ENCODE measurements at places on chromosomes 16 and 17. TPM values are rescaled to one million over a fixed set of nuclear protein-coding genes. Genes with fewer than 3 reads are reported as not detected.

DNA sequence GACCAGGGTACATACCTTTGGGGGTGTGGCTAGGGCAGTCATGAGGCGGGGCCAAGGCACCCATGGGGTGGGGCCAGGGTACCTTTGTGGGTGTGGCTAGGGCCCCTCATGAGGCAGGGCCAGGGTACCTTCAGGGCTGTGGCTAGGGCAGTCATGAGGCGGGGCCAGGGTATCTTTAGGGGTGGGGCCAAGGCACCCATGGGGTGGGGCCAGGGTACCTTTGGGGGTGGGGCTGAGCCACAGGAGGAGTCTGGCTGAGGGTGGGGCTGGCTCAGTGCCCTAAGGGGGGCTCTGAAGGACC lies 3.5 kb downstream of the GNG13 start:
- DNase-seq: no peak

- DNase-seq: no peak
These were observed 452.0 kb downstream of the SOX9 start for GRCh38 chr17:72572604-72573491.

DNA sequence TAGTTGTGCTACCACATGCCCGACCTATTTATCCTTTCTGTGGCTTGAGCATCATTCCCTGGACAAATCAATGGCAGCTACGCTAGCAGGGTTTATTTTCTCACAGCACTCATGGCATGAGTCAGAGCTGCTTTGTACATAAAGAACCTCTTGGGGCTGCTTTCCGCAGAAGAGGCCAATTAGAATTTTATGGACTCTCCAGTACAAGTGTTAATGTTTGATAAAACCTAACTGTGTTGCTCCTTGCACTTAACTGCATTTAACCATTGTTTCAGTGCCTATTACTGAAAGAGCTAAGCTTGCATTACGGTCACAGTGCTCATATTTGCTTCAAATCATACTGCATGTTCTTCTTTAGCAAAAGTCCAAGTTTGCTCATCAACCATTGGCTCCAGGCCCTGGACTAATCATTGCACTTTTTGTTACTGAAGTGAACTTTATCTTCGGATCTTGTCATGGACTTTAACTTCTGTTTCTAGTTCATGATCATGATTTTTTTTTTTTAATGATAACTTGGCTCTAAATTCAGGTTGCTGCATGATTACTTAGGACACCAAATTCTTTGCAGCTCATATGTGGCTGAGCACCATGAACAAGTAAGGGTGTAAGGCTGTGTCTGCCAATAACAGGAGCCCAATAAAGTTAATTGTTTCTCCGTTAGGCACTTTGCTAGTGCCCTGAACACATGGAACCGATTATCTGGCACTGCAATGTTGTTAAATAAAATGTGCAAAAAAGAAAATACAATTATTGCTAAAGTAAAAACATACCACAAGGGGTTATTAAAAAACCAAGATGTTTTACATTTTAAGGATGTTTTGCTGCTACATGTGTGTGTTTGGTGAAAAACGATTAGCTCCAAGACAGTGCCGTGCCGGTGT lies 492.2 kb downstream of the KCNJ2 start:
- DNase-seq: no peak

GRCh38 chr17:17837380-17837821 lies 615 bp upstream of the SREBF1 start:
- DNase-seq: peak; percentile 62

The DHRS7B gene
- total RNA-seq: 22.3 TPM

DNA sequence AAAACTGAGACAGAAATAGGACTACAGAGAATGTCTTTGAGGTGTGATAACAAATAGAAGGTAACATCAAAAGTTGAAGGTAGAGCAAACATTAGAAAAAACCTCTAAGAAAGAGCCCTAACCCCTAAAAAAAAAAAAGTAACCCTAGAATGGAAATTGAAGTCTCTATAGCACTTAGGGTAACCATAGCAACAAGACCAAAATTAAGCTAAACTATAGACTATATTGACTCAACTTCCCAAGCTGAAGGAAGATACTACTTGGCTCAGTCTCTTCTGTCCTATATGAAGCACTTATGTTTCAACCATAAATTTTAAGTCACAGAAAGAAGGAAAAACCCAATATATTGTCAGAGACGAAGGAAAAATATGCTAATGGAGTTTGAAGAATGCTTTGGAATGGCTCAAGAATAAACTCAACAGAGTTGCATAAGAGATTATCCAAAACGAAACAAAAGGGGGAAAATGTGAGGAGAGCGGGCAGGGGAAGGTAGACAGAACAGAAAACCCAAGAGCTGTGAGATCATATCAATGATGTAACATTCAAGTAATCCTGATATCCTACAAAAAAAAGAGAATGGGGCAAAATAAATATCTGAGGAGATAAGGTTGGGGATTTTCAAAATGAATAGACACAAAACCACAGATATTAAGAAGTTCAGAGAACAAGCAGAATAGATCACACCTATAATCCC lies 88.4 kb downstream of the USP32 start:
- no peak for DNase-seq

GRCh38 chr17:74108126-74108705 lies 95.3 kb upstream of the RPL38 start:
- no peak for DNase-seq

The HS3ST2 gene
- total RNA-seq: 1.2 TPM

GRCh38 chr16:11105038-11105903 lies 150.7 kb downstream of the SOCS1 start:
- peak; percentile 61 for DNase-seq

The PLEKHH3 gene
- total RNA-seq: 29.2 TPM

DNA sequence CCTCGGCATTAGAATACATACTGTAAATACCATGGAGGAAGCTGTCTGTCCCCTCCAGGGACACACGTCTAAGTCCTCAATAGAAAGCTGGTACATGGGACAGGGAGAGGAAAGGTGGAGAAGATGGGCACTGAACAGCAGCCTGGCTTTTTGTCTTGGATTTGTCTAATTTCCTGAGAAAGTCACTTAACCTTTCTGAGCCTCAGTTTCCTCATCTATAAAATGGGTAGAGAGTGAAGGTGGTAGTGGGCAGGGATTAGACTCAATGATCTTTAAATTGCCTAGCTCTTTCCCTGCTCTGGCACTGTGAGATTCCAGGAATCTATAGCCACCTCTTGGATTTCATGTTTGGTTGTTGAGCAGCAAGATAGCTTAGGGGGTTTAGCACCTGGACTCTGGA lies 96.2 kb downstream of the ASIC2 start:
- no peak for DNase-seq

- DNase-seq: no peak
These were observed 111.2 kb upstream of the NLRP1 start for GRCh38 chr17:5695480-5695879.

DNA sequence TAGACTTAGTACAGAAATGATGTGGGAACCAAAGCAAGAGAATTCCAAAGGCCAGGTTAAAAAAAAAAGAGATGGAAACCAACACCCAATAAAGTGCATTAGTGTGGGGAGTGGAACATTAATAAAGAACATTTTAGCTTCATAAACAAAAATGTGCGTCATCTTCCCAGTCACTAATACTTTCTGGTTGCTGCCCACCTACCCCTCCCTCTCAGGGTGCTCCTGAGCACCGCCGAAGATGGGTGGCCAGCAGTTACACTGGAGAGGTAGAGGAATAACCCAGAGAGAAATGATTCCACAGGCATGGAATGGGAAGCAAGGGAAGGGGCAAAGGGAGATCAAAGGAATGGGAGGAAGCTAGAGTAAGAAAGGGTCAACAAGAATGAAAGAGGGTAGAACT lies 6.0 kb upstream of the CHD3 start:
- no peak for DNase-seq

DNA sequence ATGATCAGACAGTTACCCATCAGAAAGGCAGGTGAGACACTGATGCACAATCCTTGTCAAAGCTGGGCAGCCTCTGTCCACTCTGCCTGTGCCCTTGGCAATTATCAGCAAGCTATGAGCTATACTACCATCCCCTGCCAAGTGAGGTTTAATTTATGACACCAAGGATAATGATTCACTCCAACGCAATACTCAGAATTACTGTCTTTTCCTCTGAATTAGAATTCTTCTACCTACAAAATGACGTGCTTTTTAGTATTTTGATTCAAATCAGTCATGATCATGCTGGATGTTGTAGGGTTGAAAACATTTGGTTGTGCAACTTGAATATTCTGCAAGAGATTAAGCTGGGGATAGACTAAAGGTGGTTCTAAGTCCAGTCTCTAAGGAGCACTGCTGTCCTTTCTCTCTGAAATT lies 116.8 kb upstream of the SOX9 start:
- DNase-seq: no peak

The IL4R gene
- 9.4 TPM for total RNA-seq

GRCh38 chr17:37888881-37889280 lies 35.3 kb upstream of the TBC1D3K start:
- no peak for DNase-seq

DNA sequence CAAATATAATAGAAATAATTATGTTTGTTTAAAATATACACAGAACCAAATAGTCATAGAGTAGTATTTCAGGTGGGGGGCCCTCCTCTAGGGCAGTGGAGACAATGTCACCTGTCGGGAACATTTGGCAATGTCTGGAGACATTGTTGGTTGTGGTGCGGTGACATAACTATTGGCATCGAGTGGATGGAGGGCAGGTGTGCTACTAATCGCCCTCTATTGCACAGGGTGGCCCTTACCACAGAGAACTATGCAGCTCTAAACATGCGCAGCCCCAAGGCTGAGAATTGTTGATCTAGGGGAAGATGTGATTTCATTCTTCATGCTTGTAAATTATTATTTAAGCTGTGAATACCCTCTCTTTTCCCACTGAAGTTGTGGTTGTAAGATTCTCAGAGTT lies 594.0 kb downstream of the WWOX start:
- DNase-seq: no peak

DNA sequence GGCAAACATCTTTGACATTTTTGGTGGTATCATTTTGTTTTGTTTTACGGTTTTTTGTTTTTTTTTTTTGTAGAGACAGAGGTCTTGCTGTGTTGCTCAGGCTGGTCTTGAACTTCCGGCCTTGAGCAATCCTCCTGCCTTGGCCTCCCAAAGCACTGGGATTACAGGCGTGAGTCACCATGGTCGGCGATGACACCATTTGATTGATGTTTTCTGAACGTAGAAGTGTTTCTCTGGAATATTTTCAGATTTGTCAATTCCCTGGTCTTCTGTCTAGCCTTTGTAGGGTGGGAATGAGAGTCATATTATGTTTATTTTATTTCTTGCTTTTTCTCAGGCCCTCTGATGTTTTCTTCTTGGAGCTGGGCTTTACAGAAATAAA lies 32.2 kb upstream of the BRD7 start:
- no peak for DNase-seq
